ENCODE measurements at places on chromosomes 1 and 21. TPM values are rescaled to one million over a fixed set of nuclear protein-coding genes. Genes with fewer than 3 reads are reported as not detected.

The CD52 gene
- 6.5 TPM for total RNA-seq

The EPHA10 gene
- 0.32 TPM for total RNA-seq

The SYPL2 gene
- 33.0 TPM for total RNA-seq

The FCRL6 gene
- total RNA-seq: 0.57 TPM

The FAM72C gene
- 0.14 TPM for total RNA-seq

The PTPRC gene
- total RNA-seq: 9.7 TPM

The CDC42BPA gene
- 37.2 TPM for total RNA-seq

The GBP4 gene
- total RNA-seq: 5.9 TPM

The HENMT1 gene
- 1.1 TPM for total RNA-seq

The RHEX gene
- total RNA-seq: 0.81 TPM

The PRRX1 gene
- 46.3 TPM for total RNA-seq

The UQCRHL gene
- total RNA-seq: 6.2 TPM

The SSX2IP gene
- total RNA-seq: 12.9 TPM

The CD1B gene
- total RNA-seq: not detected

The CEP85 gene
- 73.6 TPM for total RNA-seq

The CHAF1B gene
- 1.3 TPM for total RNA-seq

The TSPEAR gene
- total RNA-seq: 0.65 TPM

The SLAMF9 gene
- not detected for total RNA-seq

The RHD gene
- total RNA-seq: not detected

The HES3 gene
- total RNA-seq: not detected

The ASPM gene
- 0.35 TPM for total RNA-seq

The KRTAP15-1 gene
- not detected for total RNA-seq

The OTUD7B gene
- 24.5 TPM for total RNA-seq

The SMIM1 gene
- total RNA-seq: 13.0 TPM

The B3GALT5 gene
- total RNA-seq: 0.16 TPM

The NR1I3 gene
- not detected for total RNA-seq

The CELA2B gene
- not detected for total RNA-seq

The AADACL4 gene
- not detected for total RNA-seq

The SPRR5 gene
- total RNA-seq: not detected

The KMO gene
- total RNA-seq: 0.22 TPM
